Thymus (tissue), 14 donors: ENCODE measurements at places on chromosomes 11 and 22. TPM values are rescaled to one million over a fixed set of nuclear protein-coding genes. Genes with fewer than 3 reads are reported as not detected.
A peak's percentile ranks its signal among the peaks of the same experiment; 100 is the strongest.

SPI1 gene
- total RNA-seq = 21.1 TPM

ADORA2A gene
- 77.4 TPM for total RNA-seq

SLC22A6 gene
- total RNA-seq = not detected

LARGE2 gene
- 3.5 TPM for total RNA-seq

OR52A5 gene
- not detected for total RNA-seq

GRCh38 chr11:69135420-69136363 lies 20.0 kb upstream of the SMIM38 start:
- no peak for DNase-seq
- H3K27ac ChIP-seq = no peak overlapping the region
- no peaks in the 10 kb centered on the region for H3K4me1 ChIP-seq
- no peak overlapping the region for H3K4me3 ChIP-seq
- H3K36me3 ChIP-seq = no peaks in the 10 kb centered on the region
- no peaks in the 10 kb centered on the region for H3K27me3 ChIP-seq

GRCh38 chr22:29268511-29269229 lies 602 bp downstream of the EWSR1 start:
- no peaks in the 10 kb centered on the region for H3K27me3 ChIP-seq
- H3K4me1 ChIP-seq = peaks cover 24% of the 10 kb centered on the region
- H3K4me3 ChIP-seq = peak overlapping the region; percentile 98
- H3K36me3 ChIP-seq = peaks cover 50% of the 10 kb centered on the region
- H3K27ac ChIP-seq = peak overlapping the region; percentile 98

DNA sequence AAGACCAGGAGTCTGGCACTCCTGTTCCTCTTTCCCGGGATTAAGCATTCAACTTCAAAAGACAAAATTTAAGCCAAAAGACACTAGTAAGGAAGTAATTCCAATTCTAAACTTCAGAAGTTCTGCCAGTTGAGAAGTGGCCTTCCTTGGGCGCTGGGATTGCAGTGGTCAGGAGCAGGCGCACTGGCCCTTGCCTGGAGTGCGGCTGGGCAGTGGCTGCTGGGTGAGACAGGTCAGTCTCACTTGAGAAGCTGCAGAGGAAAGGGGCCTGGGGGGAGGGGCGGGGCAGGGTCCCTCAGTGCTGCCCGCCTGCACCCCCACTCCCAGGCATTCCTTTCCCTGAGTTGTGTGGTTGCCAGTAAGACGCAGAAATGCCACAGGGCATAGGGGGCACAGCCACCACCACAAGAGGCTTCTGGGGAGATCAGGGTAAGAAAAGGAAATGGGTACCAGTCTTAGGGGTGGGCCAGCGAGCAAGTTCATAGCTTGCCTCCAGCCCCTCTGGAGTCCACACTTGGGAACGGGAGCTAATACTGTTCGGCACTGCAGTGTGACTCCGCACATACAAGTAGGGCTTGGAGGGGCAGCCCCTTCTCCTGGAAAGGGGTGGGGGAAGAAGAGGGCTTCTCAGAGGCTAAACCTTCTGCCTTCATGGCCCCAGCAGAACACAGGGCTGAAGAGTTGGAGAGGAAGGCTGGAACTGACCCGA lies 5.5 kb downstream of the MRPL49 start:
- peaks cover 82% of the 10 kb centered on the region for H3K36me3 ChIP-seq
- H3K4me1 ChIP-seq = peaks cover 5% of the 10 kb centered on the region
- no peak overlapping the region for H3K4me3 ChIP-seq
- H3K27ac ChIP-seq = no peak overlapping the region
- no peak for DNase-seq

GRCh38 chr11:15967966-15968365 lies 388.4 kb downstream of the SOX6 start:
- no peaks in the 10 kb centered on the region for H3K27me3 ChIP-seq
- no peaks in the 10 kb centered on the region for H3K36me3 ChIP-seq
- no peaks in the 10 kb centered on the region for H3K4me1 ChIP-seq
- no peak overlapping the region for H3K27ac ChIP-seq
- DNase-seq = no peak
- H3K4me3 ChIP-seq = no peak overlapping the region

DNA sequence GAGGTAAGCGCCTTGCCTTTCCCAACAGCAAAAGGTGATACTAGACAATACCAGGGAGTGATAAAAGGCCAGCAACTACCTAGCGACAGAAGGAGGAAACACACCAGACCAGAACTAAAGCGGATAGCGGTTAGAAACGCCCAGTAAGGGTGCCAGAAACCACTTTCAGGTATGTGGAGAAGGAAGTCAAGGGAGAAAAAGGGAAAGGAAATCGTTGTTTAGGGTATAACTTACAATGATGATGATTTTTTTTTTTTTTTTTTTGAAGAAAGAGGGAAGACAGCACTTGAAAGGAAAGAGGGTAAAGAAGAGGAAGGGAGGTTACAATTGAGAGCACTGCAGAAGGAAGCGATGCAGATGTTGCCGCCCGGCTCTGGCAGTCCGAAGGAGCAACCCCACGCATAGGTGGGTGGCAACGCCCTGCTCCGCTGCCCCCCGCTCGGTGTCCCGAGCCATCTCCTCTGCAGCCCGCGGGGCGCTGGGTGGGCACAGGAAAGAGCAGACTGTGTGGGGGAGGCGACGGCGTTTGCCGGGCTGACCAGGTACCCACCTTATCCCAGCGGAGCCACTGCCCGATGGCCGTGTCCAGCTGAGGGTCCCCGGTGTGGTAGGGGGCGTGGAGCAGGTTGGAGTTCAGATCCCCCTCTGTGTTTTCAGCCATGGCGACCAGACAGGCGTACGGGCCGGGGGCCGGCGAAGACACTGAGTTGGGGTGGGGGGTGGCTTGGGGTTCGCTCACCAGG lies 561 bp downstream of the PGM2L1 start:
- peak overlapping the region; percentile 83 for H3K27ac ChIP-seq
- peaks cover 2% of the 10 kb centered on the region for H3K4me1 ChIP-seq
- peaks cover 4% of the 10 kb centered on the region for H3K36me3 ChIP-seq
- H3K27me3 ChIP-seq = no peaks in the 10 kb centered on the region

- no peaks in the 10 kb centered on the region for H3K27me3 ChIP-seq
- no peaks in the 10 kb centered on the region for H3K36me3 ChIP-seq
- DNase-seq = no peak
Observed at GRCh38 chr11:63670096-63670432, 1.1 kb downstream of the ATL3 start.

- H3K27me3 ChIP-seq = no peaks in the 10 kb centered on the region
- no peak for DNase-seq
- H3K4me3 ChIP-seq = no peak overlapping the region
- no peaks in the 10 kb centered on the region for H3K36me3 ChIP-seq
Observed at GRCh38 chr11:61601512-61601911, 20.6 kb upstream of the SYT7 start.

- no peaks in the 10 kb centered on the region for H3K27me3 ChIP-seq
- H3K36me3 ChIP-seq = no peaks in the 10 kb centered on the region
- no peak overlapping the region for H3K27ac ChIP-seq
- no peak for DNase-seq
- no peak overlapping the region for H3K4me3 ChIP-seq
- no peaks in the 10 kb centered on the region for H3K4me1 ChIP-seq
Observed at GRCh38 chr22:27624705-27625104, 176.9 kb downstream of the MN1 start.

- peaks cover 25% of the 10 kb centered on the region for H3K4me1 ChIP-seq
- H3K27me3 ChIP-seq = no peaks in the 10 kb centered on the region
- DNase-seq = no peak
- peak overlapping the region; percentile 99 for H3K27ac ChIP-seq
- H3K4me3 ChIP-seq = peak overlapping the region; percentile 62
Observed at GRCh38 chr11:65382804-65383368, 440 bp upstream of the SLC25A45 start.

DNA sequence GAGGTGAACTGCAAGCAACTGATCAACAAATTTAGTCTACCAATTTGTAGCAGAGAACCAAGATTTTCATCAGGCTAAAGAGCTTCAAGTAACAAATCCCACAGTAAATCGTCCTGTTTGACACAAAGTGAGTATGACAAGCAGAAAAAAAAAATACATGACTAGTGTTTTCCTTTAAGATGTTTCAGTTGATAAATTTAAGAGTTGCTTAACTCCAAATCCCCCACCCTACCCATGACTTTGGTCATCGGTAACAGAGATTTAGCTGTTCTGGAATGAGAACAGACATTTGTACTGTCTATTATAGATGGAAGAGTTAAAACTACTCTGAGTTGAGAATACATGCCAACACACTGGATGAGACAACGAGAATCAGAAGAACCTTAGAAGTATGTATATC lies 165.0 kb upstream of the MTMR2 start:
- H3K27ac ChIP-seq = no peak overlapping the region
- no peaks in the 10 kb centered on the region for H3K27me3 ChIP-seq
- H3K4me1 ChIP-seq = no peaks in the 10 kb centered on the region

GRCh38 chr11:61968758-61969390 lies 1.4 kb upstream of the FTH1 start:
- H3K4me1 ChIP-seq = peaks cover 11% of the 10 kb centered on the region
- peak overlapping the region; percentile 88 for H3K27ac ChIP-seq
- H3K27me3 ChIP-seq = no peaks in the 10 kb centered on the region
- no peak for DNase-seq
- H3K4me3 ChIP-seq = peak overlapping the region; percentile 98
- peaks cover 18% of the 10 kb centered on the region for H3K36me3 ChIP-seq

DNA sequence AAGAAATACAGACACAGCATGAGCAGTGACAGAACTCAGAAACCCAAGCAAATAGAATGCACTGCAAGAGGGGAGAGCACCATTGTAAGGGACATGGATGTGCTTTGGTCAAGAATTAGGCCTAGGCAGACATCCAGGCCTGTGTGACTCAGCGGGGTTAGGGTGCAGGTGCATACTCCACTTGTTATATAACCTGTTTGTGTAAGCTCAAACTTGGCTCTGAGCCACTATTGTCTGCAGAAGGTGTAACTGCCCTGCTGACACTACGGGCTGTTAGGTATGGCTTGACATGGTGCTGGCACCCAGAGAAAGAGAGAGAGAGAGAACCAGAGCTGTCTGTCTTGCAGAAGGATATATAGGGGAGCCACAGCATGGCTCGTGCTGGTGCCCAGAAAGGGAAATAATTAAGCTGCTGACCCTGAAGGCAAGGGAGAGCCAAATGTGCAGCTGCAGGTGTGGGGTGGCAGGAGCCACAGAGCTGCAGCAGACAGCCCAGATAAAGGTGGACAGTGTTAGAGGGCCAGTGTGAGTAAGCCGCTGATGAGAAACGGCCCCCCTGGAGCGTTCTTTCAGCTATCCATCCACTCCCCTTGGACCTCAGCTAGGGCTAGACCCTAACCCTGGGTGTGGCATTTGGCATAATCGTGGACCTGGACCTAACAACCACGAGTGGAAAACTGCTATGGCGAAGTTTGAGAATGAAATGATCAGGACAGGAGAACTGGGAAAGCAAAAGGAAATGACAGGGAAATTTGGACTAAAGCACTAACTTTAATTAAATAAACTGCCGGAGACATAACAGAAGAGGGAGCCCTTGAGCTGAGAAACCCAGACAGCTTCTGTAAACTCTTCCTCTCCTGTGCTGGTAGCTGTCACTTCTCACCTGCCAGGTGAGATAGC lies 253.0 kb upstream of the CCDC179 start:
- H3K36me3 ChIP-seq = no peaks in the 10 kb centered on the region
- H3K4me3 ChIP-seq = no peak overlapping the region
- no peak overlapping the region for H3K27ac ChIP-seq
- no peaks in the 10 kb centered on the region for H3K27me3 ChIP-seq

DNA sequence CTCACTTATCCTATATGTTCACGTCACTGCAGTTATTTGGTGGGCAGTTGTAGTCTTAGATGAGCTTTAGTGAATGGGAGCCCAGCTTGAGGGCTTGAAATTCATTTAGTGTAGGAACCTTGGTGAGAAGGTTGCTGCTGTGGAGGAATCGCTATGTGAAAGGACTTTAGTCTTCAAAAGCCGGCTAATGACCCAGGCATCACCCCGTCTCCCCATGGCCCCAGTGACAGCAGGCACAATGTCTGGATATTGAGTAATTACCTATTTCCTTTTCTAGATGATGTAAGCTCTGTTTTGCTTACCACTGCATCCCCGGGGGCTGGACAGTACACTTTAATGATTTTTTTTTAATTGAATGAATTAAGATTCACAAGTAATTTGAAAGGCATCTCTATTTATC lies 283.2 kb downstream of the ST3GAL4 start:
- no peaks in the 10 kb centered on the region for H3K4me1 ChIP-seq
- peaks cover 6% of the 10 kb centered on the region for H3K27me3 ChIP-seq
- H3K36me3 ChIP-seq = no peaks in the 10 kb centered on the region
- H3K27ac ChIP-seq = no peak overlapping the region
- no peak overlapping the region for H3K4me3 ChIP-seq

DNA sequence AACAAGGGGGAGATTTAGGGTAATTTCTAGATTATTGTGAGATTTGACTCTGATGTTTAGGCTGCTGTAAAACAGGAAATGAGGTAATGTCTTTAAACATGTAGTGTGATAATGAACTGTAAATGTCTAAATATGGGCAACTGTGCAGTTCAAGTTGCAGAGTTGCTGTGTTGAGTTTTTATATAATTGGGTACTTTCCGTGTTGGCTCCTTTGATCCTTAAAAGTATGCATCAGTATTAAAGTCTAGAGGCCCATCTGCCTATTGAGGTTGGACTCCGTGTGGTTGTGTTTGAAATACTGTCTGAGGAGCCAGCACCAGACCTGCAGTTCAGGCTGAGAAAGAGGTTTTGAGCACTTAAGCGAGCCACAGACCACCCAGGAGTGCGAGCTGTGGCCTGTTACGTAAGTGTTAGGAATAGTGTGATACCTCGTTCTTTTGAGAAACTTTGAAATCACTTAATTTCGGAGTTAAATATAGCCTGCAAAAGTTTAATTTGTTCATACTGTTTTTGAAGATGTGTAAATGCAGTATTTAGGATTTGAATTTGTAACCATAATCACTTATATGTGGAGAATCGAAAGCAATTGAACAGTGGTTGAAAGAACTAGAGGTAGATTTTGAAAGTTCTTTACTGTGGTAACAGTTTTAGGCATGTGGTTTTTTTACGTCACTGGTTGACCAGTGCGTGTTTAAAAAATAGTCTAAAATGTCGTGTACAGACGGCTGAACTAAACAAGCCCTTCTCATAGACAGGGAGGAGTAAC lies 9.0 kb downstream of the FAM118A start:
- peaks cover 15% of the 10 kb centered on the region for H3K36me3 ChIP-seq
- peak overlapping the region; percentile 49 for H3K4me3 ChIP-seq
- no peaks in the 10 kb centered on the region for H3K27me3 ChIP-seq
- peak overlapping the region; percentile 97 for H3K27ac ChIP-seq
- no peak for DNase-seq

DNA sequence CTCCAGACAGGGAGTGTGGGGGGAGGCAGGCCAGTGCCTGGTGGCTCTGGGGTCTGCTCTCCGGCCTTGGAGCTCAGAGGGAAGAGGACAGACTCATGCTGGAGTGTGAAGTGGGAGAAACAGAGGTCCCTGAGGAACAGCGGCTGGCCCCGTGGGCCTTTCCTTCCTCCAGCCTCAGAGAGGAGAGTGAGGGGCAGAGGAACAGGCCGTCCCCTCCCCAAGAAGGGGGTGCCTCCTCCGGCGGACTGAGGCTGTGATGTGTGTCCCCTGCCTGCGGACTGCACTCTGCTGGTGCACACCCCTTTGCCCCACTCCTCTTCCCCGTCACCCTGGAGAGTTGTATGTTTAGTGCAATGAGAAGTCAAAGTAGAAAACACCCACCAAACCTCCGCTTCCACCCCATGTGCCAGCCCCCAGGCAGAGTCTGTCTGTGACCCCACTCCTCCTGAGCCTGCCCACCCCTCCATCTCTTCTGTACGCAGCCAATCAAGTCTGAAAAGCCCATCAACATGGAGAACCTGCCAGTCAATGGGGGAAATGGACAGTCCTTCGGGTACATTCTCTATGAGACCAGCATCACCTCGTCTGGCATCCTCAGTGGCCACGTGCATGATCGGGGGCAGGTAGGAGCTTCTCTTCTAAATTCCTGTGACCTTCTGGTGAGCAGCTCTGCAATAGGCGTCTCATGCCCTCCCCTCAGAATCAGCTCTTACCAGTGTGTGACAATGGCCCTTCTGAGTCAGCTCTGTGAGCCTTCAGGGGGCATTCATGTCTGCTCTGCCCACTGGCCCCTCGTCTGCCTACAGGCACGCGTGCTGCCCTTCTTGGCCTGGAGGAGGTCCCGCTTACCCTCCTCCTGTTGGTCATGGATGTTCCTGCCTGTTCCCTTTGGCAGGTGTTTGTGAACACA lies 39.0 kb downstream of the GLB1L2 start:
- DNase-seq = no peak
- no peak overlapping the region for H3K4me3 ChIP-seq
- no peaks in the 10 kb centered on the region for H3K36me3 ChIP-seq
